ENCODE measurements at places on chromosomes 5 and 9.

DNA sequence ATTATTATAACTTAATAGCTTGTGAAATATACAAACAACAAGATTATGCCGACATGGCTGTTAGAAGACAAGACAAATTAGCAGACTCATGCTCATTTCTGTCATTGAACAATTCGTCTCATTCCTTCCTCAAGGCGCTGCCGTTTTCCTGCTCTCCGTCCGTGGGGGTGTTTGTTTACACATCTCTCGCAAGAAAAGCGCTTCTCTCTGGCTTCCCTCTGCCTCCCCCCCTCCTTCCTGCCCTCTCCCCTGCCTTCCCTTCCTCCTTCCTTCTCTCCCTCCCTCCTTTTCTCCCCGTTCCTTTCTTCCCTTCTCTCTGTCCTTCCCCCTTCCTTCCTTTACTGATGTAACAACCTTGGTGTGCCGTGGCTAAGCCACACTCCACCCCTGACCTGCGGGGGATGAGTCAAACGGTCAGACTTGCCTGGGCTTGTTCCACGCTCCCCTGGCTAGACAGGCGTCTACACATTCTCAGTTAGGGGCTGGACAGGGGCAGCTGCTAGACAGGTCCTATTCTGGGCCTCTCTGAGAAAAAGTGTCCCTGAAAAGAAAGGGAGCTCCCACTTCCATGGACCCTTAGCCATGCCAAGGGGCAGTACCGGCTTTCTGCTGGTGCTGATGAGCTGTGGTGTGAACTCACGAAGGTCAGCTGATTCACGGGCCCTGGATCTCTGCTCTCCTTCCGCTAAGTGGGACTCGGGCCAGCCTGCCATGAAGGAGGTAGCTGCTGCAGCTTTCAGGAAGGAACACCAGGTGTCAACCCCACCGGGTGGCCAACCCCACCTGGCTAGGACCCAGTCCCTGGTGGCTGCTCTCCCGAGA, 32.0 kb upstream of the SPTLC1 start:
- no peak for DNase-seq

- no peak for DNase-seq
Observed at GRCh38 chr5:68041293-68041692, 174.3 kb upstream of the PIK3R1 start.

- no peak for DNase-seq
Observed at GRCh38 chr9:131976157-131977108, 103.2 kb downstream of the MED27 start.

DNA sequence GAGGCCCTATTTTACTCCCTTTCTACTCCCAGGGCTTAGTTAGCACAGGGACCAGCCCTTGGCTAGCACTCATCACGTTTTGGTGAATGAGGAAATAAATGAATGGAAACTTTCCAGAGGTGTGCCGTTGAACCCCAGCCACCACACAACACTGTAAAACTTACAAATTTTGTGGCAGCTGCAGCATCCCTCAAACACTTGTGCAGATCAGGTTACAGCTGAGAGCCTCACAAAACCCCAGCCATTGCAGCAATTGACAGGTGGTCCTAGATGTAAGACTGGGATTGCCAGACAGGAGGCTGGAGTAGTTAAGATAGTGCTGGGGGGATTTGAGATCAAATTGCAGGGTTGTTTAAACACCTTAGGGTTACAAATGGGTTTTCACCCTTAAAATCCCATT, 482.2 kb upstream of the KIF2A start:
- DNase-seq, result no peak

DNA sequence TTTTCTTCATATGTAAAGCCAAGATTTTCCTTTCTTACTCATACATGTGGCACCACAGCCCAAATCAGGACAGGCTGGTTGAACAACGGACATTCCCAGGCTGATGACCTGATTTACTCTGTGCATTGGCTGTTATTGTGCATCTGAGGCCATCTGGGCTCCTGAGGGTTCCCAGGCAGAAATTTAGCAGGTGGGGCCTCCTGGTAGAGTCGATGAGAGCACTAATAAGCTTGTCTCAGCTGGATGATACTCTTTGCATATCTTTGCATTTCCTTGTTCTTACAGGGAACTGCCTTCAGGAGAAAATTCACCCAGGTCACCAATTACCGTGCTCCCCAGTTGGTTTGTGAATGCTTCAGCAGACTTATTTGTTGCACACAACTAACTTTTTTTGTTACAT, 605.1 kb downstream of the ELAVL2 start:
- DNase-seq, result peak; percentile 20
